ENCODE measurements at places on chromosomes 2 and 18.

- no peak for DNase-seq
Measured at GRCh38 chr2:27307545-27308358, 493 bp downstream of the UCN start.

GRCh38 chr18:41378598-41378997 is 576.4 kb upstream of the PIK3C3 start:
- DNase-seq: no peak

DNA sequence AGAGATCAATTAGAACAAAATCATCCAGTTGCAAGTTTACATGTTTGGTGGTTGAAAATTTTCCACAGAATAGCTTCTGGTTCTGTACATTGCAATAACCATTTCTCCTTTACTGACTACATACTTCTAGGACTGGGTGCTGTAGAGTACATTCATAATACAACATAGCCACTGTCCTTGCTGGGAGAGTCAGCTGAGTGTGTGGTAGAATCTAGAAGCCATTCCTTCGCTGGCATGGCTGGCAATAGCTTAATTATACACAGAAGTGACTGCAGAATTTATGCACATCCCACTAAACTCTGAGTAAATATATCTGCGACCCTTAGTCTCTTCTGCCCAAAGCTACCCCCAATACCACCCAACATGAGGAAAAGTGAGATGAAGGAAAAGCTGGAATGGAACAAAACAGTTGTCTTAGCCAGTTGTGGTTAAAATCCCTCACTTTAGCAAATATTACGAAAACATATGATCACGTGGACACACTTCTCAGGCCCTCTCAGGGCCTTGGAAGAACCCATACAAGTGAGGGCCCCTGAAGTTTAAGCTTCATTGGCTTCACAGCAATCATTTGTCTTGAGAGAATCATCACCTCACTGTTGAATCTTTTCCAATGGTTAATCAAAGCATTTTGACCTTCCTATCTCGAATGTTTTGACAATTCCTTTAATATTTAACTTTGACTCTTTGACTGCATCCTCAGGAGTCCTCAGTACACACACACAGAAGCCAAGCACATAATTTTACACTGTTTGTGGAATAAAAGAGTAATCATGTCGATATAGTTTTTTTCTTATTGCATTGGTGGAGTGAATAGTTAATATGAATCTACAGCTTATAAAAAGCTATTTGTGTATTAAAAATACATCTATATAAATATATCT is 225.1 kb downstream of the ZNF385B start:
- no peak for DNase-seq

DNA sequence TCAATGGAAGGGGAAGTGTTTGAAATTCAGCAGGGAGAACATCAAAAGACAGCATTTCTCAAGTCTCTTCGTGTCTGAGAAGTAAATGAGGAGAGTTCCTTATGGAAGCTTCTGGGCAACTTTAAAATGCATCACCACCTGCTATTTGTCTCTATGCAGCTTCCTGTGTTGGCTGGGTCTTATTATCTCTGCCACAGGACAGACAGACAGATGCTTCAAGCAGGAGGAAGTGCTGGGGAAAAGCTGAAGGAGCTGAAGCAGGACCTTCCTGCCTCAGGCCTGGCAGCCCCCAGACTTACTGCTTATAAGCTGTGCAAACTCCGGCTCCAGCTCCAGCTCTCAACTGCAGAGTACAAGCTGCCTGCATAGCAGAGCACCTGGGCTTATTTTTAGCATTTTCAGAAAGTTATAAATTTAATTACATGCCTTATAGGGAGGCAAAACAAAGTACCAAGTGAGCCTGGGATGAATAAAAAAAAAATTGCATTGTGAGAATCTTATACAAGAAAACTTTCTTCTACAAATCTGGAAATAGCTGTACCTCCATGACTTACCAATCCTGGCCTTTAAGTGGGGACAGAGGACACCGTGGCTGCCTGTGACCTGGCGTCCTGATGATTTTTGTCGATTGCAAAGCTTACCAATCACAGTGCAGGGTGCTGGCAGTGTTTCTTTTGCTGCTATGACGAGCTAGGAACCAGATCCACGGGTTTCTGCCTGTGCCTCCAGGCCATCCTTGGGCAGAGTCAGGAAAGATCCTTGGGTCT is 206.3 kb downstream of the SEPTIN10 start:
- DNase-seq: no peak

- no peak for DNase-seq
Measured at GRCh38 chr2:231663458-231664212, 44.7 kb upstream of the PTMA start.

- DNase-seq: no peak
Measured at GRCh38 chr2:145548479-145548878, 1028.6 kb upstream of the ZEB2 start.

DNA sequence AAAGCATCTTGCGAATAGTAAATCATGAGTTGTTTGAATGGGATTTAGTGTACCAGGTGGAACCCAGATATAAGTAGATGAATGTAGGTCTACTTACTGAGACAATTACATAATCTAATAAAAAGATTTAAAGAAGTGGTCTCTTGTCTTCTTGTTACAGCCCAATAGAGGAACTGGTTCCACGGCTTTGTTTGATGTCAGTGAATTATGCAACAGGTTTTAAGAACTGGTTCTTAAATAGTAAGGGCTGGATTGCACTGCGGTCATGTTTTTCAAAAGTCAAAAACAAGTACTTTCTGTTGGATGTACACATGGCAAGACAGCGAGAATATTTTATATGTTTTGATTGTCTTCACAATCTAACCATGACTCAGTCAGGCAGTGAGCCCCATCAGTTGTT is 15.4 kb upstream of the SLC9A2 start:
- no peak for DNase-seq

DNA sequence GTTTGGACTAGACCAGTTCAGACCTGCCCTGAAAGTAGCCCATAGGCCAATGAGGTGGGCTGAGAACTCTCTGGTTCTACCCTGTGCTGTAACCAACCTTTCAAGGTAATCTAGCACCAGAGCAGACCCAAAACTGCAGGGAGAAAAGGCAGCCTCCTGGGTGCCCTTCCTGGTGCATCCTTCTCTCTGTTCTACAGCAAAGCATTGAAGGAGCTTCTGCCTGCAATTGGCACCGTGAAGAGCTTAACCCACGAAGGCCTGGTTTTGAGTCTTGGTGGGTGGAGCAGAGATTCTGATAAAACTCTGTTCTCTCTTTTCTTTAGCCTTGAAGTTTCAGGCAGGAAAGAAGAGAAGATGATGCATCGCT is 55.5 kb downstream of the LIPG start:
- no peak for DNase-seq

DNA sequence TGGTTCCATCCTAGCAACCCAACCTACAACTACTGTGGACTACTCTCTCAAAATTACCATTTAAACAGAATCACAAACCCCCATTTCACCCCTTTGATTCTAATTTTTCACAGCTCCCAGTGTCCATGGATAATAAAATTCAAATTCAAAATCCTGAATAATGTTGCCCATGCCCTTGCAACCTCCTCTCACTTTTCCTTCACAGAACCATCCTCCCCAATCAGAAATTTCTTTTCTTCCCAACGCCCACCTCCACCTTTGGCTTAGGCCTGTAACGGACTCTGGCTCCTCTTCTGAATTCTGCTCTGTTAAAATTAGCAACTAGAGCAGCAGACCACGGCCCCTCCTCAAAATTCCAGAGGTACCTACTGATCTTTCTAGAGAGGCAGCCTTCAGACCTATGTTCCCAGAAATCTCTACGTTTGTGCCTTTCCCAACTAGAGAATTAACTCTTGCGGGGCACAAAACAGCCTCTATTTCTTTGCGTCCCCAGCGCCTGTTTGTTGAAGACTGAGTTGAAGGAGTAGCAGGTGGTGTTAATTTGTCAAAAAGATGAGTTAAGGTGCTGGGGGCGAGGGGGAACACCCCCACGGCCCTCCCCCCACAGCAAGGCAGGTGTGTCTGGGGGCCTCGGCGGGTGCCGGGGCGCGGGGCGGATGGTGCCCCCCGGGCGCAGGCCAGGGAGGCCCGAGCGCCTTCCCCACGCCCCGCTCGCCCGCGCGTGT is 428 bp upstream of the MAP3K20 start:
- no peak for DNase-seq

- no peak for DNase-seq
Measured at GRCh38 chr2:83196225-83196624, 1262.9 kb downstream of the SUCLG1 start.

DNA sequence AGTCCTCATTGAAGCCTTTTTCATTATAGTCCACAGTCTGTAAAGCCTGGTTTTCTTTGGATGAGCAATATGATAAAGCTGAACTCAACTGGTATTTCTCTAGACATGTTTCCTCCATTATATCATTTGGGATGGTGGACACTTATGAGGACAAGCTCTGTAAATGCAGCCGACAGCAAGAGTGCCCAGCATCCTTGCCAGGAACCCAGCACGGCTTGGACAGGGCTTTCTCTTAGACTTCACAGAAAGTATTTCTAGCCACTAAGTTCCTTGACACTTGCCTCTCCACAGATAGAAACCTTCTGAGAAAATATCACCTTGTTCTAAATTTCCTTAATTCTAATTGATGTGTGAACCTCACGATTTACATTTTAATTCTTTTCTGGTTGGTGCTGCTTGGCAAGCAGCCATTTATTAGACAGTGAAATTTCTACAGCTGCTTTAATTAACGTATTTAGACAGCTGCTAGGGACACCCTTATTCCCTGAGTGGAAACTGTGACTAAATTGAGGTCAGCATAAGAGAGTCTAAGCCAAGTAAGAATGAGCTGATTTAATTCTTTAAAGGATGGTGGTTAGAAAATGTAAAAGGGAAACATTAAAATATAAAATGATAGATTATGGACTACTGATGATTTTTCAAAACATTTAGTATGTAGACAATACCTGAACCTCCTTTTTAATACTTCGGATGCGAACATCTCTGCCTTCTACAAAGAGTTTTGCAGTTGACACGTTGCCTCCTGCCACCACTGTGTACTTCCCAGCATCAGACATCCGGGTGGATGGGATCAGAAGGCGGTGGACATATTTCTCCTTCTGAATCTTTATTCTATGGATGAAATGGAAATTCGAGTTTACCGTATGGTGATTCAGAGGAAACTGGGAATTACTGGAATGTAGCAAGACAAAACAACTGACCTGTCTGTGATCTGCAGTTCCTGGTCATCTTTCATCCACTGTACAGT is 39.8 kb downstream of the TTN start:
- DNase-seq: no peak

- no peak for DNase-seq
Measured at GRCh38 chr18:44798433-44799048, 117.9 kb downstream of the SETBP1 start.

DNA sequence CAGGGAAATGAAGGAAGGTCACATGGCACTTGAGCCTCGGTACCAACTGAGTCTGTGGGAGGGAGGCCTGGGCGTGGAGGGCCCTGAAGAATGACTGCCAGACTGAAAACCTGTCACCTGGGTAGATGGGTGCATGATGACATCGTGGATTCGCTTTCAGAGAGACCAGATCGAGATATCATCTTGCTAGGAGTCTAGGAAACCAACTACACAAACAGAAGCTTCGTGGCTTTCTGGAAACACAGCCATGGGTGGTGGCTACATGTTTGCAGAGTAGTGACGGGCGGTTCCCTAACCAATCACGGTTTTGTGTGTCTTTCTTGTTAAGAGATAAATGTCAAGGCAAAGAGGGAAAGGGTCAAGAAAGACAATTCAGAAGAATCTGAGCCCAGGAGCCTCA is 155.0 kb downstream of the EIPR1 start:
- peak; percentile 47 for DNase-seq

- peak; percentile 64 for DNase-seq
Measured at GRCh38 chr2:84939426-84940087, 31.4 kb upstream of the KCMF1 start.

- no peak for DNase-seq
Measured at GRCh38 chr2:214215107-214215506, 195.7 kb upstream of the VWC2L start.

DNA sequence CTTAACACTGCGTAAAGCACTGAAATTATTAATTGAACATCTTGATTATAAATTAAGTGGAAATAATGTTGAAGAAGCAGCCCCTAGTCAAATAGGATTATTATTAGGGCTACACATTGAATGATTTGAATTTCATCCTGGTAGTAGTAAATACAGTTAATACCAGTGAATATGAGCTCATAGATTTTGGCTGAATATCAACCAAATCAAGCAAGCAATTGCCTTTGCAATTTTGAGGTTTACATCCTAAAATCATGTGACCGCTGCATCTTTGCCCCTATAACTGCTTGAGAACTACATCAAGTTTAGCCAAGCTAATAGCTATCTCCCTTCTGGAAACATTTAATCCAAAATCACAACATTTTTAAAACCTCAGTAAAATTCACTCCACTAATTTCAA is 801.2 kb upstream of the PIK3C3 start:
- DNase-seq: no peak

- no peak for DNase-seq
Measured at GRCh38 chr18:67133669-67134068, 382.9 kb downstream of the DSEL start.

- DNase-seq: no peak
Measured at GRCh38 chr2:119574108-119574815, 30.0 kb downstream of the CFAP221 start.

- DNase-seq: no peak
Measured at GRCh38 chr18:37361335-37362157, 204.1 kb downstream of the CELF4 start.
